ENCODE measurements at places on chromosomes 1 and 21. TPM values are rescaled to one million over a fixed set of nuclear protein-coding genes. Genes with fewer than 3 reads are reported as not detected.

DNA sequence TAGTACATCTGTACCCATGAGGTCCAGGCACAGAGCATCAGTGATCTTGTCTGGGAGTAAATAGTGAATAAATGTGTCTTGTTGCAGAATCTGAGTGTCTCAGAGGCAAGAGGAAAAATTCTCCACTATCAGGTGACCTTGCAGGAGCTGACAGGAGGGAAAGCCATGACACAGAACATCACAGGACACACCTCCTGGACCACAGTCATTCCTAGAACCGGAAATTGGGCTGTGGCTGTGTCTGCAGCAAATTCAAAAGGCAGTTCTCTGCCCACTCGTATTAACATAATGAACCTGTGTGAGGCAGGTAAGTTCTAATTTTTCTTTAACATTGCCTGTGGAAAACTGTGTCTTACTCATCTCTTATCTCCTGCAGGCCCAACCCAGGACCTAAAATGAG lies 43.1 kb downstream of the IL12RB2 start:
- H3K27me3 ChIP-seq: no peaks in the 10 kb centered on the region
- no peaks in the 10 kb centered on the region for H3K36me3 ChIP-seq
- H3K4me3 ChIP-seq: no peak overlapping the region
- no peak for DNase-seq
- H3K27ac ChIP-seq: no peak overlapping the region

DNA sequence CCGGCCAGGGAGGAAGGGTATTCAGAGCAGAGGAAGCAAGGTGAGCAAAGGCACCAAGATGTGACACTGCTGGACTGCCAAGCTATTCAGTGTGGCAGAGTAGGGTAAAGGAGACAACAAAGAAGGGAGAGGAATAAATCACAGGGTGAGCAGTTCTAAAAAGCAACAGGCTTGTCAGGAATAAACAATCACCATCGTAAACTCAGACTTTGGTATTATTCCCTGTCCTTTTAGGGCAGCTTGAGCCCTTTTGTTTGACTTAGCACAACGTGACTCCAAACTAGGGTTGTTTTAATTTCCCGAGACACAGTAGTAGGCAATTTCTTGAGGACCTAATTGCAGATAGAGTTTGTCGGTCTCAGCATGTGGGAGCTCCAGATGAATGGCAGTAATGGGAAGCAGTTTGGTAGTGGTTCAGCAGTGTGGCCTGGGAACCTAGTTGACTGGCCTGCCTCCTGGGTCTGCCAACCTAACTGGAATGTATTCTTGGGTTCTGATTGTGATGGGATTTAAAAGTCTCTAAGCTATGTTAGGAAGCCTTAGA lies 4.3 kb downstream of the CR1L start:
- peaks cover 10% of the 10 kb centered on the region for H3K4me1 ChIP-seq
- no peak overlapping the region for H3K27ac ChIP-seq
- no peaks in the 10 kb centered on the region for H3K27me3 ChIP-seq
- H3K36me3 ChIP-seq: no peaks in the 10 kb centered on the region
- DNase-seq: no peak

DNA sequence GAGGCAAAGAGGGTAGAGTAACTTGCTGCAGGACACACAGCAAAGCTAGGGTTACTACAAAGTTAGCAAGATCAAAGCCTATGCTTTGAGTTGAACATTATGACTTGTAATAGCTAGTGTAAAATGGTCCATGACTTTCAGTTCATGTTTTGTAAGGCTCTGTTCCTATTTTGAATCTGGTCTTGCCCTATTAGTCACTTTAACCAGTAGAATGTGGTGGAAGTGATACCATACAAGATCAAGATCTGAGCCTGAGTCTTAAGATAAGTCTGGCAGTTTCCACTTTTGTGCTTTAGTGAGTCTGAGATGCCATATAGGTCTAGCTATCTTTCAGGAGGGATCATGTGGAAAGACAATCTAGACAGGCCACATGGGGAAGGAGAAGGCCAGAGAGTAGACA lies 282.1 kb upstream of the BRINP3 start:
- H3K4me3 ChIP-seq: no peak overlapping the region
- no peak for DNase-seq
- no peak overlapping the region for H3K27ac ChIP-seq
- no peaks in the 10 kb centered on the region for H3K4me1 ChIP-seq
- no peaks in the 10 kb centered on the region for H3K36me3 ChIP-seq
- H3K27me3 ChIP-seq: no peaks in the 10 kb centered on the region

DNA sequence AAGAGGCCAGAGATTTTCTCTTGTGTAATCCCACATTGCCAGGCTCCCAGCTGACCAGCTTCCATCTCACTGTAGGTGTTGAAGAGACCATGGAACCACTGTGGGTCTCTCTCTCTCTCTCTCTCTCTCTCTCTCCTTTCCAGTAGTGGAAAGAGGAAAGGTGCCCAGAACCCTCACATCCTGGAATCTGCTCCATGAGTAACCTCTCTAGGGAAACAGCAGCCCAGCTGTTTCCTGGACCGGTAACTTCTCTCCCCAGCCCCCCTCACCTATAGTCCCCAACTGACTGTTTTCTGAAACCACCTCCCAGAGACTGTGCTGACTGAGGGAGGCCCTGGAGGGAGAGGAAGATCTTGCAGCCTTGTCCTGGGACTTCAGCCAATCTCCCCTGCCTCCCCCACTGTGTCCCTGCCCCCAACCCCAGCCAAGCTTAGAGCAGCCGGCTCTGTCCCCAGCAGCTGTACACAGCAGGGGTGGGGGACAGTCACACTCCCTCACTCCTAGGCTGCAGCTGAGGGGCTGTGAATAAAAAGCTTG lies 20.6 kb upstream of the SLC45A3 start:
- H3K36me3 ChIP-seq: no peaks in the 10 kb centered on the region
- no peaks in the 10 kb centered on the region for H3K27me3 ChIP-seq
- no peak overlapping the region for H3K27ac ChIP-seq
- no peaks in the 10 kb centered on the region for H3K4me1 ChIP-seq
- H3K4me3 ChIP-seq: no peak overlapping the region

- no peaks in the 10 kb centered on the region for H3K27me3 ChIP-seq
- no peak overlapping the region for H3K27ac ChIP-seq
- DNase-seq: no peak
- no peaks in the 10 kb centered on the region for H3K36me3 ChIP-seq
Measured at GRCh38 chr1:89780721-89781120, 40.1 kb upstream of the LRRC8D start.

- H3K27me3 ChIP-seq: no peaks in the 10 kb centered on the region
- no peaks in the 10 kb centered on the region for H3K36me3 ChIP-seq
- no peak overlapping the region for H3K4me3 ChIP-seq
- H3K4me1 ChIP-seq: no peaks in the 10 kb centered on the region
- no peak overlapping the region for H3K27ac ChIP-seq
Measured at GRCh38 chr1:176802316-176802715, 339.3 kb downstream of the PAPPA2 start.

GRCh38 chr21:14763695-14764064 lies 217.6 kb upstream of the SAMSN1 start:
- H3K36me3 ChIP-seq: no peaks in the 10 kb centered on the region
- no peak overlapping the region for H3K4me3 ChIP-seq
- H3K27me3 ChIP-seq: no peaks in the 10 kb centered on the region
- no peak overlapping the region for H3K27ac ChIP-seq
- H3K4me1 ChIP-seq: peaks cover 4% of the 10 kb centered on the region
- DNase-seq: no peak

DNA sequence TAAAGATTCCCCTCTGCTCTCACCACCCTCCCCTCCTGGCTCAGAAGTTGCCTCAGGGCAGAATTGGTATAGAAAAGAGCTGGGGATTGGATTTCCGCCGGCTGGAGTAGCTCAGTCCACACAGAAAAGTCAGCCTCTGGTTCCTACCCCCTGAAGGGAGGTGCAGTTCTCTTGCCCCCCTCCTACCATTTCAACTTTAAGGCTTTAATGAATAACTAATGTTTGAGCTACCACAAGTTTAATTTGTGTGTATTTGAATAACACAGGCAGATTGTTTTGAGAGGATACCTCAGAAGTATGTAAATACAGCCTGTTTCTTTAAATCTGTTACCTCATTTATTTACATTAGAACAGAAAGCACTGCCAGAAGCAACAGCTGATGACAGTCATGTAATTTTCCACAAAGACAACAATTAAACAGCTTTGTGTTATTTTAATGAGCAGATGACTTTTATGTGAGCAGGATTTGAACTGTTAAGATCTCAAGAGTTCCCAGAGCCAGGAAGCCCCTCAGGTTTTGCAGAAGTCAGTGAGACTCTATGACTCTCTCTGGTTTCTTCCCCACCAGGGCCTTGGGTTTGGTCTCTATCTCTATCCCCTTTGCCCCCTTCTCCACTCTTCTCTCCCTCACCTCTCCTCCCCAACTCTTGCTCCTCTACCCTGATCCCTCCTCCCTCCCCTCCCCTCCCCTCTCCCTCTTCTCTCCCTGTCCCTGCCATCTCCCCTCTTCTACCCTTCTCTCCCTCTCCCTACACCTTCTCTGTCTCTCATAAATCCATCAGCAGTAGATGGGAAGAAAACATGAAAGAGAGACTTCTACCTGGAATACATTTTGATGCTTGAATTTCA lies 26.3 kb downstream of the DUSP10 start:
- no peak overlapping the region for H3K27ac ChIP-seq
- no peaks in the 10 kb centered on the region for H3K36me3 ChIP-seq
- H3K27me3 ChIP-seq: no peaks in the 10 kb centered on the region
- H3K4me3 ChIP-seq: no peak overlapping the region

- peaks cover 9% of the 10 kb centered on the region for H3K4me1 ChIP-seq
- H3K4me3 ChIP-seq: no peak overlapping the region
- H3K27me3 ChIP-seq: no peaks in the 10 kb centered on the region
Measured at GRCh38 chr1:212124690-212125582, 89.4 kb downstream of the DTL start.

- H3K36me3 ChIP-seq: no peaks in the 10 kb centered on the region
- DNase-seq: no peak
- H3K4me3 ChIP-seq: no peak overlapping the region
Measured at GRCh38 chr1:209318181-209319056, 265.1 kb upstream of the CAMK1G start.

- H3K36me3 ChIP-seq: no peaks in the 10 kb centered on the region
- H3K27me3 ChIP-seq: no peaks in the 10 kb centered on the region
- no peak overlapping the region for H3K27ac ChIP-seq
Measured at GRCh38 chr21:41139951-41140350, 28.0 kb upstream of the BACE2 start.

DNA sequence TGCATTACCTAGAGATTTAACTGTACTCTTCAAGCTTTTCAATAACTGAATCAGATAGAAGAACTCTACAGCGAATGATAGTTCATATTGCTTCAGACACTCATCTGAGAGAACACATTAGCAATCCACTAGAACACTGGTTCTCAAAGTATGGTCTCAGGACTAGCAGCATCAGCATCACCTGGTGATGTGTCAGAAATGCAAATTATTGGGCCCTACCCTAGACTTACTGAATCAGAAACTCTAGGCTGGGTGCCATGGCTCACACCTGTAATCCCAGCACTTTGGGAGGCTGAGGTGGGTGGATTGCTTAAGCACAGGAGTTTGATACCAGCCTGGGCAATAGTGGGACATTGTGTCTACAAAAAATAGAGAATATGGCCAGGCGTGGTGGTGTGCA lies 24.9 kb upstream of the GLIS1 start:
- peaks cover 11% of the 10 kb centered on the region for H3K36me3 ChIP-seq
- no peaks in the 10 kb centered on the region for H3K27me3 ChIP-seq
- DNase-seq: no peak
- H3K4me1 ChIP-seq: no peaks in the 10 kb centered on the region
- no peak overlapping the region for H3K27ac ChIP-seq
- H3K4me3 ChIP-seq: no peak overlapping the region

Gene TARBP1
- total RNA-seq: 40.9 TPM

Gene SPRR1A
- not detected for total RNA-seq

Gene GPR137B
- 7.4 TPM for total RNA-seq

Gene GSTM2
- total RNA-seq: 106 TPM

Gene B3GALT5
- total RNA-seq: not detected

Gene CFAP74
- total RNA-seq: not detected

Gene C1QTNF12
- 3.4 TPM for total RNA-seq

Measured in CD4-positive, alpha-beta T cell (primary cell).